ENCODE measurements at places on chromosomes 6 and 20.

GRCh38 chr6:110048221-110048875 lies 70.2 kb downstream of the GPR6 start:
- no peak for DNase-seq

- DNase-seq: no peak
These were observed 1.4 kb upstream of the HSPA12B start for GRCh38 chr20:3730803-3731672.

DNA sequence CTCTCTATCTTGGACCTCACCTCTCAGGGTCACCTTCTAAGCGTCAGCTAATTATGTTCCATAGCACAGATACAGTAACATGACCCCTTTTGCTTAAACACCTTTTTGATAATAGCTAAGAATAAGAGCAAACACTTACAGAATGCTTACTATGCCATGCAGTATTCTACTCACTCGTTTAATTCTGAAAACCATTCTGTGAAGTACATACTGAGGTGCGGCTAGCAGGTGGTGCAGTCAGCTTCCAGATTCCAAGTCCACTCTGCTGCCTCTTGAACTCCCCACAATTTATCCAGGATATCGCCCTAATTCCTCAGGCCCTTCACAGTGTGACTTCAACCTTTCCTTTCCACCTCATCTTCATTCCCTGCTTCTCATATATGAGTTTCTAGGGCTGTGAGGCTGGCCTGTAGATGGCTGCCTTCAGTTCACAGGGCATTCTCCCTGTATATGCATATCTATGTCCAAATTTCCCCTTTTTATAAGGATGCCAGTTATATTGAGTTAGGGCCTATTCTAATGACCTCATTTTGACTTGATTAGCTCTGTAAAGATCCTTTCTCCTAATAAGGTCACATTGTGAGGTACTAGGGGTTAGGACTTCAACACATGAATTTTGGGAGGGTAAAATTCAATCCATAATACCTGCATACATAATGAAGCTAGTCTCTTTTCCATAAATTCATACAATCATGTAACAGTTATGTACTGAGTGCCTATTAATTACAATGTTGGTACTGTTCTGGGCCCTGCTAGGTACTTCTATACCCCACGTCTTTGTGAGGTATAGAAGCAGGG lies 130.1 kb downstream of the PDSS2 start:
- no peak for DNase-seq

DNA sequence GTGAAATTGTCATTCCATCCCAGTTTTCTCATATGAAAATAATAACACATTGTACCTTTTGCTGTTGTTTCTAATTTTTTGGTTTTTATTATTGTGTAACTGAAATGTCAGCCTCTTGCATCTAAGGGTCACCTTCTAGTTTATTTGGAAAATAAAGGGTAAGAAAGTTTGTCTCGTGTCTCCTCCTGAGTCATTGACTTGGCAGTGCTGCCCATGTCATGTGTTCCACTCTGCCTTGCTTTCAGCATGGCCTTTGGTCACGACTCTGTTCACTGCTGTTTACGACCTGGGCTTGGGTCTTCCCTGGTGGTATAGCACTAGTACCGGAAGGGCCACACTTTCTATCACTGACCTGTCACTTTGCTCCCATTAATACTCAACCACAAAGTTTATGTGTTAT lies 171.4 kb upstream of the RSPO3 start:
- no peak for DNase-seq

Data from amygdala (tissue), 56 donors.